GM03348 (cell line): ENCODE measurements at places on chromosomes 6 and 20.

DNA sequence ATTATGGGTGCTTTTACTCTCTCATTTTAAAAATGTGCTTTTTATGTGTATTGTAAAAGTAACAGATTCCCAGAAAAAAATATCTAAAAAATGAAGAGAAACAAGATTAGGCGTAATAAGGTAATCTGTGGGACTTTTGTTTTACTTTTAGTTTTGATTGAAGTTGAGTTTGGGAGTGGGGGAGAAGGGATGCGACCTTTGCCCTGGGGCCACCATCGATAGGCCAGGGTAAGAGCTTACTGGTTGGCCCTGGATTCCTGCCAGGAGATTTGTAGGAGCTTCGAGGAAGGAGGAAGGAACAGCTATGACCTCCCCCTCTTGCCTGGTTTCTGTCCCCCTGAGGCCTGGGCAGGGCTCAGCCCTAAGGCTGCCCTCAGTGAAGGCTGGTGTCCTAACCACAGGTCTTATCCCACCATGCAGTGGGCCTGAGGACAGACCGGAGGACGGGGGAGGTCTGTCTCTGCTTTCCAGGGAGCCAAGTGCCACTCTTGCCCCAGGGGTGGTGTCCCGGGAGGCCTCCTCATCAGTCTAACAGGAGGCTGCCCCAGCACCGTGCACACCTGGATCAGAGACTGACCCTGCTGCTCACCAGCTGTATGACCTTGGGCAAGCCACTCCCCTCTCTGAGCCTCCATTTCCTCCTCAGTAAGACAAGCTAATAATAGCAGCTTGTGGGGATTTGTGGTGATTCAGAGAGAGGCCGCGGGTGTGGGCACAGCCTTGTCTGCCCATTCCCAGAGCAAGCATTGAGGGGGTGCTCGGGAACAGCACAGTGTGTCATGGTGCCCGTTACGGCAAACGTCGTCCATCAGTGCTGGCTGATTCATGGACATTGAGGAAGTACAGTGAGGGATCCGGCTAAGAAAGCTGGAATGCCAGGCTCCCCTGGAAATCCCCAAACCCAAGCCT, 21.2 kb downstream of the TGM2 start:
- peak; percentile 70 for DNase-seq

- DNase-seq = no peak
These were observed 3.9 kb downstream of the IP6K3 start for GRCh38 chr6:33742837-33743236.

DNA sequence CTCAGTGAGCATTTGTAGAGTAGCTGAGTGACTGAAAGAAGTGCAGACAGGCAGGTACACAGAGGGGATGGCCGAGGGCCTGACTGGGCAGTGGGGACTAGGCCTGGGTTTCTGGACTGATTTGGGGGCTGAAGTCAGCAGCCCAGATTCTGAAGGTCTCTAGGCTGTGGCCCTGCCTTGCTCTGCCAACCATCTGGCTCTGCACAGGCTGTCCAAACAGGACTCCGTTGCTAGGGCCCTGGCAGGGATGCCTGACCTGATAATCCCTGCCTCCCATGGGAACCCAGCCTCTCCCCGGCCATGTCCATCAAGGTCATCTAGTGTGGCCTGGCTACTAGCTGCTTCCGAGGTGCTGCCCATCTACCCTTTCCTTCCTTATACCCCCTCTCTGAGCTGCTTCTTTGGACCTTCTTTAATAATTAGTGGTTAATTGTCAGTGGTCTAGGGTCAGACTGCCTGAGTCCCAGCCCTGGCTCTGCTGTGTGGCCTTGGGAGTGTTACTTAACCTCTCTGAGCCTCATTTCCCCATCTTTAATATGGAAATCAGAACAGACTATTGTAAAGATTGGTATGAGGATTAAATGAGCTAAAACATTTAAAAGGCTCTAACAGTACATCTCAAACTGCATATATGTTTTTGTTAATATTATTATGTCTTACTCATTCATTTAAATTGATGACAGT, 137.9 kb downstream of the VEGFA start:
- no peak for DNase-seq

GRCh38 chr6:55958790-55959189, 83.4 kb upstream of the BMP5 start:
- DNase-seq = no peak

DNA sequence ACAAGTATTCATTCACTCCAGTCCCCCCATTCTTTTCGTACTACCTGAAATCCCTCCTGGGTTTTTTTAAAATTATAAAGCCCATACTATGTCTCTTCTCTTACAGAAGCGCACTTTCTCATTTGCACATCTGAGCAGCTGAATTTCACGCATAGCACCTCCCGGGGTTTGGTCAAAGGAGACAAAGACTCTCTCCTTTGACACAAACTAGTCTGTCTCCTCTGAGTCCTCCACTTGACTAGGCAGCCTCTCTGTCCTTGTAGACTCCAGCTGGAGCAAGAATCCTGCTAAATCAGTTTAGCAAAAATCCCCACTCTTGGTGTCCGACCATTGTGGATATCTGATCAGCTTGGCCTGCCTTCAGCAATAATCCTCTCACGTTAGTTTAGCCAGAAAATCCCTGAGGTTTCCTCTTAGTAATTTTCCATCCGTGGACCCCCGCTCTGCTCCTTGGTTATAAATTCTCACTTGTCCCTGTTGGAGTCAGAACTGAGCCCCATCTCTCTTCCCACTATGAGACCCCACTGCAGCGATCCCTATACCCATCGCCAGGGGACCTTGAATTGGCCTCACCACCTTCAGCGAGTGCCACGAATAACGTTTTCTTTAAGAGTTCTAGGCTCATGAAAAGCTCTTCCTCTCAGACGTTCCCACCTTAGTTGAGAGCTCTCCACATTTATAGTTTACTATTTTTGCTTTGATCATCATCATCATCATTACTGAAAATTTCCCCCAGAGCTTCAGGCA, 29.0 kb downstream of the PDYN start:
- peak; percentile 37 for DNase-seq

GRCh38 chr6:71892641-71893040, 6.3 kb downstream of the RIMS1 start:
- no peak for DNase-seq

- DNase-seq = no peak
These were observed 55.1 kb downstream of the ID4 start for GRCh38 chr6:19892260-19892659.

GRCh38 chr6:2132416-2132815, 113.0 kb downstream of the GMDS start:
- DNase-seq = no peak

GRCh38 chr20:20993372-20993771, 112.8 kb downstream of the LINC00237 start:
- no peak for DNase-seq

- DNase-seq = no peak
These were observed 38.3 kb downstream of the SLC22A23 start for GRCh38 chr6:3418496-3419060.

DNA sequence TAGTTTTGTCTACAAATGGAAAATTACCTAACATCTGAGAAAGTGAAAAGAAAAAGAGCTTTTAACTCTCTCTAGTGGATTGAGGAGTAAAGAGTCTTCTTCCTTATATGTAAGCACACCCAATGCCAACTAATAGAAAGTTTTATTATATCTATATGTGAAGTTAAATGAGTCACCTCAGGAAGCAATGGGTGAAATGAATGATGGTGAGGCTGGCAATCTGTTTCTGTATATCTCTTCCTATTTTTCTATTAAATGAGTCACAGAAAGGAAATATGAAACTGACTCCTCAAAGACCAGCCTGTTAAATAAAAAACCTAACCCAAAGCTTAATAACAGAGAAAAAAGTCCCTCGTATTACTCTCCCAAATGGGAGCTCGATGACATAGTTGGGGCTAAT, 71.3 kb downstream of the OTOR start:
- DNase-seq = no peak

DNA sequence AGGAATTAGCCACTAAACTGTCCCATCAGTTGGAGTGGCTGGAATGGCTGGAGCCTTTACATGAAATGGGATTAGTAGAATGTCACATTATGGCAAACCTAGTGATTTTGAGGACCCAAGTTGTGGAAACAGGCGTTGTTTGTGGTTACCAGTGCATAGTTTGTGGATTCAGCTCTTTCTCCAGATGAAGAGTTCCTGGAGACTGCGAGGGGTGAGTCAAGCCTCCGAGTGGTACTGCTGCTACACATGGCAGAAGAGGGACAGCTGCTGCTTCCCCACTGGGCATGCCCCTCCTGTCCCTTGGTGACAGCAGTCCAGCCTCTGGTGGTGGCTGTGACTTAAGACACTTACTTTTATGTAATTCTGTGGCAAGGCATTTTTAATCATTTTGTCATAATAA, 94.2 kb upstream of the SCP2D1 start:
- peak; percentile 28 for DNase-seq

- DNase-seq = no peak
These were observed 15.1 kb downstream of the PKIG start for GRCh38 chr20:44597516-44597915.

DNA sequence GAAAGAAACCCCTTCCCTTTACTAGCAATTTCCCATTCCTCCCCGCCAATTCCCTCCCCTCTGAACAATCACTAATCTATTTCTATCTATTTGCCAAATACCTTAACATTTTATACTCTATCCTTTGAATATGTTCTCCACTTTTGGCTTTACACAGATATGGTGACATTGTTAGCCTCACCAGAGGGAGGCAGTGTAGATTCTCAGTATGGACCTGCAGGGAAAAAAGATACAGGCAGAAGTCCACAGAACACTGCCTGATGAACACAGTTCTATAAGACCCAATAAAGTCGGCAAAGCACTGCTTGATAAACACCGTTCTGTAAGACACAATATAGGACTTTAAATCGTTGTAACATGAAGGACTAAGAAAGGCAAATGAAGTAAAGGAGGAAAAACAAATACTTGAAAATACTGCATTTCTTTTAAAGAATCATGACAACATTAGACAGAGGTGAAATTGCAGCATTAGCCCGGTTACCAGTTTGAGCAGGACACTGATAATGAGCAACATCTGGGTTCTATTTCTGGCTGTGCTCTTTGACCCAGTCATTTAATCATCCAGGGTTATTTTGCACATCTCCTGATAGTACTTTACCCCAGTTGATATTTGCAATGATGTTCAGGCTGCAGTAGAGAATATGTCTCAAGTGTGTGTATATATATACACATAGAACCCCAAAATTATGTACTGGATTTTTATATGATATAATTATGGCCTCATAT, 296.8 kb downstream of the UTRN start:
- peak; percentile 31 for DNase-seq
